Stimulated activated naive B cell treated with anti-CD40 and anti-IgM and Interleukin-4, amounts not matched to agents 10 μg/mL and 1 μg/mL and 100 μg/mL, for 72 hours (primary cell): ENCODE measurements at places on chromosomes 7 and 10.

DNA sequence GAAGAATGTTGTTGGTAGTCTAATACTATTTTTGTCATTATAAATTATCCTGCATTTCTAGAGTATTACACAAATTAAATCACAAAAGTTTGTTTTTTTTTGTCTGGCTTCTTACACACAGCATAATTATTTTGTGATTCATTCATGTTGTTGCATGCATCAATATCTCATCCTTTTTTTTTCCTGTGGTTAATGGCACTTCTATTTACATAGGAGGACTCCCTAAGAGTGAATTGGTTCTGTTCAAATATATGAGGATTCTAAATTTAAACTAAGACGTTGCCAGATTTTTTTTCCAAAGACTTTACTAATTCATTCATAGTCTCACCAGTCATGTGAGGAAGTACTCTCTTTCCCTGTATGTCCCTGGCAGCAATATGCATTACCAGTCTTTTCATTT is 303.3 kb downstream of the GPR37 start:
- no peaks in the 10 kb centered on the region for H3K27me3 ChIP-seq
- no peaks in the 10 kb centered on the region for H3K4me1 ChIP-seq
- H3K27ac ChIP-seq = no peak overlapping the region
- no peak for DNase-seq
- H3K36me3 ChIP-seq = no peaks in the 10 kb centered on the region
- no peak overlapping the region for H3K4me3 ChIP-seq

DNA sequence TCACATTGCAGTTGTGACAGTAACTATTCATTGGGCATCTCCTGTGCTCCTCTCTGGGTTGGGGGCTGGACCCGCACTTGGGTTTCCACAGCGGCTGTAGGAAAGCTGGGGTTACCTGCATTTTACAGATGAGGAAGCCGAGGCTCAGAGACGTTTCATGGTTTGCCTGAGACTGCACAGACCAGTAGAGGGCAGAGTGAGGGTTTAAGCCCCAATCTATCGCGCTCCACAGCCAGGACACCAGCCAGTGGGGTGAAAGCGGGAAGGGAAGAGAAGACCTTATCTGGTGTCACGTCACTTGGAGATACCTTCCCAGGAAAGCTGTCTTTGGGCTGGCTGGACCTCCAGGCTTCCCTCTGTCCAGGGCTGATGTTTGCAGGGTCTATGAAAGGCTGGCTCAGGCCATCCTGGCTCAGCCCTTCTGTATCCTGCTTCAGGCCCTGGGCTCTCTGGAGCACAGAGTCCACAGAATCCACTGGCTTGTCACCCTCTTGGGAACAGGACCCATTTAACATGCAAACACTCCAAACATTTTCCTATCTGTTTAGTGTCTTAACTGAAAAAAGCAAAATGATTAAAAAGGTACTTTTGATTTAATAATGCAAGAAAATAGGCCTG is 167.7 kb downstream of the EMX2 start:
- no peaks in the 10 kb centered on the region for H3K4me1 ChIP-seq
- no peaks in the 10 kb centered on the region for H3K36me3 ChIP-seq
- H3K4me3 ChIP-seq = no peak overlapping the region
- peaks cover 12% of the 10 kb centered on the region for H3K27me3 ChIP-seq

GRCh38 chr7:37666026-37666799 is 17.4 kb upstream of the GPR141 start:
- no peaks in the 10 kb centered on the region for H3K36me3 ChIP-seq
- peaks cover 4% of the 10 kb centered on the region for H3K4me1 ChIP-seq
- peaks cover 91% of the 10 kb centered on the region for H3K27me3 ChIP-seq
- H3K27ac ChIP-seq = no peak overlapping the region
- no peak overlapping the region for H3K4me3 ChIP-seq
- no peak for DNase-seq

- H3K4me1 ChIP-seq = no peaks in the 10 kb centered on the region
- H3K27me3 ChIP-seq = no peaks in the 10 kb centered on the region
- no peak for DNase-seq
- H3K4me3 ChIP-seq = no peak overlapping the region
- peaks cover 2% of the 10 kb centered on the region for H3K36me3 ChIP-seq
These were observed 44.3 kb downstream of the SCRN1 start for GRCh38 chr7:29945259-29945809.

- H3K27ac ChIP-seq = no peak overlapping the region
- H3K4me3 ChIP-seq = no peak overlapping the region
- peaks cover under 1% of the 10 kb centered on the region for H3K4me1 ChIP-seq
- no peaks in the 10 kb centered on the region for H3K36me3 ChIP-seq
- no peak for DNase-seq
These were observed 161.6 kb upstream of the KMT2E start for GRCh38 chr7:104852386-104852785.

DNA sequence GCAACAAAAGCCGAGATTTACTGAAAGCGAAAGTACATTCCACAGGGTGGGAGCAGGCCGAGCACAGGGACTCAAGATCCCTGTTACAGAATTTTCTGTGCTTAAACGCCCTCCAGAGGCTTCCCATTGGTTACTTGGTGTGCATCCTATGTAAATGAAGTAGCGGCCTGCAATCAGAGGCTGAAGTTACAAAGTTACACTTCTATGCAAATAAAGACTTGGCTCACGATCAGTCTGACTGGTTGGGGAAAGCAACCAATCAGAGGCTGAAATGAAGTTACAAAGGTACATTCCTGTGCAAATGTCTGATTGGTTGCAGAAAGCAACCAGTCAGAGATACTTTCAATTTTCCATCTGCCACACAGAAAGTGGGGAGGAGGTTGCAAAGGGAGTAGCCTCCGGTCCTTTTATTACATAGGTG is 4.1 kb downstream of the ACBD7 start:
- no peak overlapping the region for H3K27ac ChIP-seq
- H3K4me1 ChIP-seq = peaks cover 3% of the 10 kb centered on the region
- DNase-seq = no peak

DNA sequence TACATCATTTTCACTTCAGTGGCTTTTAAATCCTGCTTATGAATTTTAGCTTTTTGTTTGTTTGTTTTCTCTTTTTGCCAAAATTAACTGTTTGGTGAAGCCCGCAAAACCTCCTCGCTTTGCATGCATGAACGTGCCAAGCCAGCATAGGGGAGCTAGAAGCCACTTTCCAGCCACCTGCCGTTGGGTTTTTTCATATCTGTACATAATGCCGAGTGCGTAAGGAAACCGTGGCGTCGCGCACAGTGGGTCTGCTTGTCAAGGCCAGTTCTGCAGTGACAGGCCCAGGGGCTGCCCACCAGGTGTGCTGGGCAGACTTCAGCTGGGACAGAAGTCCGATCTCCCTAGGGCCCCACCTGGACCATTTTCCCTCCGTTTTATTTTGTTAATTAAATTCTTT is 41.1 kb downstream of the WIPI2 start:
- peaks cover 47% of the 10 kb centered on the region for H3K36me3 ChIP-seq
- H3K4me1 ChIP-seq = peaks cover 76% of the 10 kb centered on the region
- peak overlapping the region; percentile 99 for H3K27ac ChIP-seq
- no peaks in the 10 kb centered on the region for H3K27me3 ChIP-seq
- DNase-seq = no peak

- no peak for DNase-seq
- H3K27ac ChIP-seq = no peak overlapping the region
- peaks cover 3% of the 10 kb centered on the region for H3K36me3 ChIP-seq
- H3K4me3 ChIP-seq = no peak overlapping the region
These were observed 281.7 kb downstream of the FRMD4A start for GRCh38 chr10:14048930-14049613.

DNA sequence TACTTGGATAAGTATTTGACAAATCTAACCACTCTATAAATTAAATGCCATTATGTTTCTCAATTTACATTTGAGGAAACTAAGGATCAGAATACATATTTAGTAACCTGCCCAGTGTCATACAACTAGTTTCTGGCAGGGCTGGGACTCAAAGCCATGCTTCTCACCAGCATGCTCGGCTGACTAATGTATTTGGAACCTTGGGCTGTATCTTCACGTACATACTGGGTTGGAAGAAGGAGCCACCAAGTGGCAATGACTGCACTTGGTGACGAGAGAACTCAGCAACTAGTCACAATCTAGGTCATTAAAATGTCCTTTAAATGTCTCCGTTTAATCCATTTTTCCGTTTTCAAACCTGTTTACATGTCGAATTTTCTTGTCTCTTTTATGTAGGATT is 42.9 kb downstream of the CHRM2 start:
- H3K27me3 ChIP-seq = no peaks in the 10 kb centered on the region
- DNase-seq = no peak
- no peak overlapping the region for H3K4me3 ChIP-seq
- no peaks in the 10 kb centered on the region for H3K36me3 ChIP-seq
- no peaks in the 10 kb centered on the region for H3K4me1 ChIP-seq

GRCh38 chr7:83105948-83106347 is 56.7 kb downstream of the PCLO start:
- DNase-seq = no peak
- H3K27me3 ChIP-seq = no peaks in the 10 kb centered on the region
- H3K27ac ChIP-seq = no peak overlapping the region
- no peak overlapping the region for H3K4me3 ChIP-seq
- H3K4me1 ChIP-seq = no peaks in the 10 kb centered on the region
- no peaks in the 10 kb centered on the region for H3K36me3 ChIP-seq

DNA sequence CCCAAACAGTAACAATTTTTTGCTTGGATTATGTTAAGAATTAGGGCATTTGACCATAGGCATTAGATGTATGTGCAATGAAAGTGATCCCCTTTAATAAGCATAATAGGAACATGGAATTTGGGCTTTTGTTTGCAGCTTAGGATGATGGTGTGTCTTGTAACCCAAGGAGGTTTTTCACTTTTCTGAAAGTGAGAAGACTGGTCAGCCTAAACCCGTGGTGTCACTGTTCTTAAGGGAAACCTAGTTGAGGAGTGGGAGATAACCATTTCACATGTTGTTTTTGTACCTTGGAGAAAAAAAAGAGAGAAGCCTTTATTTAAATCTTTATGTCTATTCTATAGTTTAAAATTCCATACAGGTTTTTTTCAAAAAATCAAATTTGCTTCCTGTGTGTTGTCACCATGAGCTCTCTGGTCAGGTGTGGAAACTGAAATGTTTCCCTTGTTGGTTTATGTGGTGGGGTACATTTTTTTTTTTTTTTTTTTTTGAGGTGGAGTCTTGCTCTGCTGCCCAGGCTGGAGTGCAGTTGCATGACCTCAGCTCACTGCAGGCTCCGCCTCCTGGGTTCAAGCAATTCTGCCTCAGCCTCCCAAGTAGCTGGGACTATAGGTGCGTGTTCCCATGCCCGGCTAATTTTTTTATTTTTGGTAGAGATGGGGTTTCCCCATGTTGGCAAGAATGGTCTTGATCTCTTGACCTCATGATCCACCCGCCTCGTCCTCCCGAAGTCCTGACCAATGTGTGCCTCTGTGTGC is 7.7 kb downstream of the CCM2 start:
- peaks cover 54% of the 10 kb centered on the region for H3K36me3 ChIP-seq
- H3K27me3 ChIP-seq = no peaks in the 10 kb centered on the region
- DNase-seq = no peak
- H3K4me1 ChIP-seq = peaks cover 24% of the 10 kb centered on the region
- peak overlapping the region; percentile 31 for H3K27ac ChIP-seq
- H3K4me3 ChIP-seq = no peak overlapping the region

DNA sequence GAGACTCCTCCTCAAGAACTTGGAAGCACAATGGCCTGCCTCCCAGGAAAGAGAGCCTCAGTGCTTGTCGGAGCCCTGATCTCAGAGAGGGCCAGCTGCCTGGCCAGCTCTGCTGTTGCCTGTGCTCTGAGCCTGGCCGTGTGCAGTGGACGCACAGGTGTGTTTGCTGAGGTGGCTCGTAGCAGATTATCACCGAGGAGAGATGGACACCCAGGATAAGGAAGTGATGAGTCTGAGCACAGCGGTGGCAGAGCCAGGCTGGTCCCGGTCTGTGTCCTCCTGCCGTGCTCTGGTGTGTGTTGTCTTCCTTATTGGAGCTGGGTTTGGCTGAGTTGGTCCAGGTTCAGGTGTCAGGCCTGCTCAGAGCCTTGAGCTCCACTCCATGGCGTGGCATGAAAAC is 208.5 kb downstream of the EBF3 start:
- H3K4me3 ChIP-seq = no peak overlapping the region
- no peak overlapping the region for H3K27ac ChIP-seq
- no peaks in the 10 kb centered on the region for H3K27me3 ChIP-seq
- peaks cover 10% of the 10 kb centered on the region for H3K4me1 ChIP-seq
- peaks cover 46% of the 10 kb centered on the region for H3K36me3 ChIP-seq
- no peak for DNase-seq

- H3K4me1 ChIP-seq = no peaks in the 10 kb centered on the region
- DNase-seq = no peak
- H3K27ac ChIP-seq = no peak overlapping the region
- H3K36me3 ChIP-seq = peaks cover 1% of the 10 kb centered on the region
These were observed 113.4 kb downstream of the PLXDC2 start for GRCh38 chr10:19929506-19930140.

DNA sequence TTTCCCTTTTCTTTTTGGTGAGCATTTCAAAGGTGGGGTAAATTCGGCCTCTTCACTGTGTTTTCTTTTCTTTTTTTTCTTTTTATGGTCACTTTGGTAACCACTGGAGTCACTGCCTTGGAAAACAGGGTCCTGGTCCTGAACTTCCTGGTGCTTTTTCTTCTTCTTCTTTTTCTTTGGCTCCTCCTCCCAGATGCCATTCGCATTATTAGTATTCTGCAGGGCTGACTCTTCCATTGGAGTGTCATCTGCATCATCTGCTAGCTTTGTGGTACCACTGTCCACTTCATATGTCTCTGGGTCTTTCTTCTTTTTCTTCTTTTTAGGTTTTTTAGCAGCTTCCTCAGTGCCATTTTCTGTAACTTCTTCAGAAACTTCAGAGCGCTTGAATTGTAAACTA is 10.5 kb downstream of the POLR1F start:
- H3K4me1 ChIP-seq = peaks cover 4% of the 10 kb centered on the region
- H3K27ac ChIP-seq = peak overlapping the region; percentile 52
- H3K36me3 ChIP-seq = peaks cover 20% of the 10 kb centered on the region
- no peaks in the 10 kb centered on the region for H3K27me3 ChIP-seq
- DNase-seq = no peak

GRCh38 chr7:113912876-113913275 is 5.9 kb downstream of the PPP1R3A start:
- no peaks in the 10 kb centered on the region for H3K27me3 ChIP-seq
- no peaks in the 10 kb centered on the region for H3K36me3 ChIP-seq
- H3K27ac ChIP-seq = no peak overlapping the region
- no peaks in the 10 kb centered on the region for H3K4me1 ChIP-seq

DNA sequence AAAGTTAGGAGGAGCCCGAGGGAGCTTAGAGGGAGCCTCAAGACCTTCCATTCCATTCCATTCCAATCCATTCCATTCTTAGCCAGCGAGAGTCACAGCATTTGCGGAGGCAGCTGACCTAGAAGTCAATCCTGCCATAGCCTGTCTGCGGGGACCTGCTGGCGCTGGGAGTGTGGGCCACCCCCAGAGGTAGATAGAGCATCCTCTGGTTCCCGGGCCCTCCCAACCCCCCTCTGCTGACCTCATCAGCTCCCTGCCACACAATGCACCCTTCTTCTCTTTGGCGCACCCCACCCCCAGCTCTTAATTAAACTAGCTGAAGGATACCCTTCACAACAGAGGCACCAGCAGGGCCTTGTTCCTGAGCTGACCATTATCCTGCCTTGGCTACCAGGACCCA is 152.5 kb upstream of the ZMIZ1 start:
- peaks cover 18% of the 10 kb centered on the region for H3K27me3 ChIP-seq
- DNase-seq = no peak
- no peak overlapping the region for H3K27ac ChIP-seq
- H3K4me3 ChIP-seq = no peak overlapping the region
- no peaks in the 10 kb centered on the region for H3K36me3 ChIP-seq
